HCEC 1CT (cell line): ENCODE measurements at places on chromosomes 2 and 18.

DNA sequence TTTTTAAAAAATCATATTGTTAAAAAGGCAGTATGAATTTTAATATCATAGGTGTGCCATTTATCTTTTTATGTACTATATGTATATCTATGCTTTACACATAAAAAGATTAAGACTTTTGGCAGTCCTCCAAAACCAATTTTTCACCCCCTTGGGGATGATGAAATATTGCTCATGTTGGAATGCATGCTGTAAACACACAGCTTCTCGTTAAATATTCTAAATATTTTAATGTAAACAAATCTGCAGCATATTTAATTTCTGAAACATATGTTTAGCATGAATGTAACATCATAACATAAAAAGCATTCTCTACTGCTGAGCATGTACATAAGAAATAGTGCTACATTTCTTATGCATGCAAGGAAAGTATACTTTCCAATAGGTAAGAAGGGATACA is 484.3 kb upstream of the LRATD1 start:
- peak; percentile 66 for DNase-seq

DNA sequence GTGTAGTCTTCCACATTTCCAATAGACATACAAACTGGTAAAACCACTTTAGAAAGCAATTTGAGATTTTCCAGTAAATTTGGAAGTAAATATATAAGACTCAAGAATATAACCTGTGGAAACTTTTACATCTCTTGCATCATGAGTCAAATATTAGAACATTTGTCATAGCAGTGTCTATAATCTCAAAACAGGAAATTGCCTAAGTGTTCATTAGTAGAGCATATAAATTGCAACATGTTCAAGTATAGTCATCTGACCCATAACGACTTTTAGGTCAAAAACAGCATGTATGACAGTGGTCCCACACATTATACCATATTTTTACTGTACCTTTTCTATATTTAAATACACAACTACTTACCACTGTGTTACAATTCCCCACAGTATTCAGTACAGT is 555.9 kb upstream of the VRK2 start:
- DNase-seq: peak; percentile 66

DNA sequence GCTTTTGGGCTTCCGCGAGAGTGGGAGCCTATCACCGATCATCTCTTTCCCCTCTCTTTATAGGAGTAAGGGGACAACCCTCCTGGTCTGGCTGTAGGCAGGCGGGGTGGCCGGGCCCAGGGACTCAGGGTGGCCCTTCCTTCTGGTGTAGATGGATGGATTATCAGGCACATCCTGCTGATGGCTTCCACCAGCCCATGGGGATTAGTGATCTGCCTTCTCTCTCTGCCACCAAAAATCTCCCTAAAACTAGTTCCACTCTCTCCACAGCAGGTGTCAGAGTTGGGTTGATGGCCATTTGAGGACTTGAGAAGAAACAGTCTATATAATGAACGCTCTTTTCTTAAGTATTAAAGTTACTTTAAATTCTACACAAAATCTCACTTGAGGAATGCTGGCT is 37.4 kb downstream of the NCK2 start:
- no peak for DNase-seq

- DNase-seq: no peak
Observed at GRCh38 chr2:59585655-59586054, 967.8 kb downstream of the BCL11A start.

GRCh38 chr18:3010086-3010485 is 2.9 kb downstream of the LPIN2 start:
- DNase-seq: no peak
